ENCODE measurements at places on chromosomes 12 and 14.

- no peak for DNase-seq
Observed at GRCh38 chr12:22121224-22121623, 75.2 kb downstream of the CMAS start.

DNA sequence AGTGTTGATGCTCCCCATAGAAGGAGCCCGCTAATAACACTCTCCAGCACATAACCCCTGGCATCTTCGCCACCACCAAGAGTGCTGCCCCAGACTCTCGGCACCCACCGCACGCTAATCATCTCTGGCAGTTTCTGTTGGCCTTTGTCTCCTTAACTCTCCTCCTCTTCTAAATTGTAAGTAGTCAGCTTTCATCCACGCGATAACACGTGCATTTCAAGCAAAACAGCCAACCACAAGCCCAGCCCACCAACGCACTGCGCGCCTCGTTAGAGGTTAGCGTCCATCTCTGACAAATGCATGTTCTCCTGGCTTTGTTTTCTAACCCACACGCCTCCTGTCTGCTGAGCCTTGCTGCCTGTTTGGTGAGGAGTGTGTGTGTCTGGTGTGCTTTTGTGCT is 61.1 kb upstream of the RIN3 start:
- no peak for DNase-seq

- DNase-seq = no peak
Observed at GRCh38 chr14:89429199-89430181, 12.5 kb upstream of the FOXN3 start.

- no peak for DNase-seq
Observed at GRCh38 chr14:50067723-50068495, 48.5 kb downstream of the VCPKMT start.
